ENCODE measurements at places on chromosomes 4 and X. TPM values are rescaled to one million over a fixed set of nuclear protein-coding genes. Genes with fewer than 3 reads are reported as not detected.

DNA sequence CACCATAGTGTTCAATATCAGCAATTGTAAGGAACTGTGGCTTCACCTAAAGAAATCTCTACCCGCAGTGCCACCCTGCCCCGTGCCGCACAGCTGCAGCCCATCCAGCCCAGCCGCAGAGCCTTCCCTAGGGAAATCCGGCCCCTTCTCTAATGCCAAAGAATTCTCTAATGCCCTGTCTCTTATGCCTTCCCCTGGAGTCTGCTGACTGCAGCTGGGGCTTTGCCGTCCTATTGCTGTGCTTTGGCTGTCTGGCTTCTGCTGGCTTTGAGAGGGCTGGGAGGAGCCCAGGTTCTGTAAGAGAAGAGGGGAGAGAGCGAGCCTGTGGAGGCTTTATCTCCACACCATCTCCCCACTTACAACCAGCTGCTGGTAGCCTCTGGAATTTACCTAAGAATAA lies 85.9 kb upstream of the HELT start:
- DNase-seq = no peak
- no peaks in the 10 kb centered on the region for H3K27me3 ChIP-seq
- no peak overlapping the region for H3K4me3 ChIP-seq
- H3K36me3 ChIP-seq = no peaks in the 10 kb centered on the region
- no peaks in the 10 kb centered on the region for H3K4me1 ChIP-seq

- DNase-seq = no peak
- no peak overlapping the region for H3K4me3 ChIP-seq
These were observed 51.4 kb upstream of the GABRA2 start for GRCh38 chr4:46441136-46441859.

DNA sequence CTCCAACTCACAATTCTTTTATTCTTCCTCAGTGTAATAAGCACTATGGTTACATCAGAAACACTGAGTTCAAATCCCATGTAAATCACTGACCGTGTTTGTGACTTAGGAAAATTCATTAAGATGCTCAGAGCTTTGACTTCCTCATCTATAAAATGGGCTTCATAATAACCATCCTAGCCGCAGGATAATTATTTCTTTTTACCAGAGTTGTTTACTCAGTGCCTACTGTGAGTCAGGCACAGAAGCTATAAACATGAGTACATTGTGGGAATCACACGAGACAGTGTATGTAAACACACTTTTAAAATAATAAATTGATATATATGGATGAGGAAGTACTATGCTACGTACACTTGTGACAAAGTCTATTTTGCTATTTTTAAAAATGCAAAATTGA lies 296.3 kb upstream of the TENM3 start:
- H3K4me1 ChIP-seq = no peaks in the 10 kb centered on the region
- H3K36me3 ChIP-seq = no peaks in the 10 kb centered on the region
- H3K4me3 ChIP-seq = no peak overlapping the region
- DNase-seq = no peak
- no peak overlapping the region for H3K27ac ChIP-seq

- H3K36me3 ChIP-seq = no peaks in the 10 kb centered on the region
- no peaks in the 10 kb centered on the region for H3K4me1 ChIP-seq
- DNase-seq = peak; percentile 13
- H3K27ac ChIP-seq = no peak overlapping the region
These were observed 7.9 kb downstream of the FRMD7 start for GRCh38 chrX:132119821-132120515.

Gene MAGEE1
- 3.0 TPM for polyA plus RNA-seq

Gene VSIG1
- polyA plus RNA-seq = not detected

Measured in kidney (tissue), 22 donors.